ENCODE measurements at places on chromosomes 2 and 18.

GRCh38 chr2:228675646-228676045 lies 494.2 kb upstream of the SPHKAP start:
- no peak for DNase-seq

DNA sequence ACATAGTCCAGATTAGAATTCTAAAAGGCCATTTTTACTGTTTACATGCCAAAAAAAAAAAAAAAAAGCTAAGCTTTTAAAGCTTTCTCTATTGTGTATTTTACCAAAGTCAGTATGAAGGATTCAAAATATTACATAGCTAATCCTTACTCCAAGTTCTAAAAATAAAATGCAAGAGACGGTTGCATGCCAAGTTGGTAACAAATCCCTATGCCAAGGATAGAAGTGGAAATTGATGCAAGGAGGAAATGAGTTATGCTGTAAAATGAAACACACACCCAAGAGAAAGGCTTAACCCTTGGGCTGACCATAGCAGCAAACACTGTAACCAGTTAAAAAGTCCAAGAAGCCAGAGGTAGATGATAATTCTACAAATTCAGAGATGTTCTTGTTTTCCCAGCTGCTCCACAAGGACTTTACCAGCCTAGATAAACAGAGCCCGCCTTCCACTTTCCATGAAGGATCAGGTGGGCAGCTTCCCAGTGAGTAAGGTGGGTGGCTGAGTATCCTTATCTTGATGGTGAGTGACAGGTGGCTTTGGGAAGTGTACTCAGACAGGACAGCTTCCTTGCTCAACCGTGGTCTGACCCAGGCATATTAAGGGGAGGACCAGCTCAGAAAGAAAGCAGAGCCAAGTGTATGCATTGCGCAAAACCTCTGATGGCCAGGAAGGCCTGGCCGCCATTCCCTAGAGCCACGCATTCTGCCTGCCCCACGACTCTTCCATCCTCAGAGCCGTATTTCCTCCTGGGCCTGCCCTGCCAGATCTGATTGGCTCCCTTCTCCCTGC lies 34.4 kb downstream of the ATP8B1 start:
- no peak for DNase-seq

DNA sequence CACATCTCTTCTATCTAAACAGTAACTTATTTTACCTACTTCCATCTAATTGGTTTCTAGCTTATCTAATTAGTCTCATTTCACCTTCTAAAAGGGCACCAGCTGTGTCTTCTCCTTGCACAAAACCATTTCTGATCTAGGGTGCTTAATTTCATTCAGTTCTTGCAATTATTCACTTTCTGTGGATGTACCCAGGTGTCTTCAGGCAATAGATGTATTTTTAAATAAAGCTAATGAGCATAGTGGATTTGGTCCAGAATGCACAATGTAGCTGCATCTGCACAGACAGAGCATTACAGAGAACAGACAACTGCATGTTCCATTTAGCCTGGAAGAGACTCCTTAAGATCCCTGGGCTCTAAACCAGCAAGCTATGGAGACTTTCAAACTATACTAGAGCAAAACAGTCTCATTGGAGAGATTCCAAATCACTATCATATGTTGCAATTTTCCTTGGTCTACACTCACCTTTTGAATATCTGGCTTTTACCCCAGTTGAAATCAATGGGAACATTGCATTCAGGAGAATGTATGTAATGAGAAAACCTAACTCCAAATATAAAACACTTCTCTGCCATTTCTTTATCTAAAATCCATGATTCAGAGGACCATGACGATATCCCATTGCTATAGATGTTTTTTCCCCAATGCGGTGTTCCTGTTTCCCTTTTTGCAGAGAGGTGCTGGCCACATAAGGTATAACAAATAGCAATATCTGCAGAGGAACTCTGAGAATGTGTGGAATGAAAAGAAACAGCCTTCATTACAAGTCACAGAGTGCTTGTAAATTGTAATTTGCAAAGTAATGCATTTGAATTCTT lies 3.5 kb upstream of the RFX8 start:
- DNase-seq = no peak

DNA sequence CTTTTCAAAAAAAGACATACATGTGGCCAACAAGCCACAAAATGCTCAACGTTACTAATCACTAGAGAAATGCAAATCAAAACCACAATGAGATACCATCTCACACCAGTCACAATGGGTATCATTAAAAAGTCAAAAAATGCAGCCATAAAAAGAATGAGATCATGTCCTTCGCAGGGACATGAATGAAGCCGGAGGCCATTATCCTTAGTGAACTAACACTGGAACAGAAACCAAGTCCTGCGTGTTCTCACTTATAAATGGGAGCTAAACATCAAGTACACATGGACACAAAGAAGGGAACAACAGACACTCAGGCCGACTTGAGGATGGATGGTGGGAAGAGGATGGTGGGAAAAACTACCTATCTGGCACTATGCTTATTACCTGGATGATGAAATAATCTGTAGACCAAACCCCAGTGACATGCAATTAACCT lies 17.8 kb upstream of the ATL2 start:
- no peak for DNase-seq

DNA sequence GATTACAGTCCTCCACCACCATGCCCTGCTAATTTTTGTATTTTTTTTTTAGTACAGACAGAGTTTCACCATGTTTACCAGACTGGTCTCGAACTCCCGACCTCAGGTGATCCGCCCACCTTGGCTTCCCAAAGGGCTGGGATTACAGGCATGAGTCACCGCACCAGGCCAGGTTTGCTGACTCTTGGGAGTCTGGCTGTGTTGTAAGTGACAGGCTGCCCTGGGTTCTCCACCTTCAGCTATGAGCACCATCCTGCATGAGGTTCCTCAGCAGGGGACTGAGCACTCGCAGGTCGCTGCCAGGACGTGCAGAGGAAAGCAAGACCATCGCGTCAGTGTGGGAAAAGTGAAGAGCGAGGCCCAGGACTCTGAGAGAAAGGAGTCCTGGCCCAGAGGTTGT lies 112.6 kb upstream of the NDUFV2 start:
- no peak for DNase-seq

GRCh38 chr2:19900931-19901441 lies 797 bp downstream of the TTC32 start:
- no peak for DNase-seq

GRCh38 chr2:209565896-209566582 lies 142.2 kb downstream of the MAP2 start:
- DNase-seq = no peak

GRCh38 chr2:10353931-10354330 lies 51.2 kb downstream of the HPCAL1 start:
- no peak for DNase-seq

GRCh38 chr2:3596901-3597417 lies 2.0 kb downstream of the COLEC11 start:
- DNase-seq = no peak

DNA sequence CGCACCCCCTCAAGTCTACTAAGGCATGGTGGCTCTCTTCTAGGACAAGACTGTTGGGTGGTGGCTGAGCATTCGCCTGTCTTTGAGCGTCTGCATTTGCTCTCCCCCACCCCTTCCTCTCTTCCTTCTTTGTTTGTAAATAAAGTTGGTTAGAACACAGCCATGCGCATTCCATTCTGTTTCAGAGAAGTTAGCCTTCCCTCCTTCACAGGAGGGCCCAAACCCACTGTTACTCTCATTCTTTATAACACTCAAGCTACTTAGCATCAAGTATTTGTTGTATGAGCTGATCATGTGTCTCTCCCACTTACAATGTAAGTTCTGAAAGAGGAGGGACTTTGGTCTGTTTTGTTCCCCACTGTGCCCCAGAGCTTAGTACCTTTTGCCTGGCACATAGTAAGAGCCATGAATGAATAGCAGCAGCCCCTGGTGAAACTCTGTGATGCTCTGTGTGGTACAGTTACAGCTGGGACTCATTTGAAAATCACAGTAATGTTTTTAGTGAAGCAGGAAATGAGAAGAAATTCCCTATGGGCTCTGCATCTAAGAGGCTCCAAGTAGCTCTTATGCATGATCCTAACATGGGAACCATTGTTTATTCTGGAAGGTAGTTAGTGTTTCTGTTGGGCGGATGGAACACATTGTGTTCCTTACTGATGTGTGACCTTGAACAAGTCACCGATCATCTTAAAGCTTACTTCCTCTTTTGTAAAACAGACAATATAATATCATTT lies 7.7 kb downstream of the MGAT5 start:
- DNase-seq = no peak

DNA sequence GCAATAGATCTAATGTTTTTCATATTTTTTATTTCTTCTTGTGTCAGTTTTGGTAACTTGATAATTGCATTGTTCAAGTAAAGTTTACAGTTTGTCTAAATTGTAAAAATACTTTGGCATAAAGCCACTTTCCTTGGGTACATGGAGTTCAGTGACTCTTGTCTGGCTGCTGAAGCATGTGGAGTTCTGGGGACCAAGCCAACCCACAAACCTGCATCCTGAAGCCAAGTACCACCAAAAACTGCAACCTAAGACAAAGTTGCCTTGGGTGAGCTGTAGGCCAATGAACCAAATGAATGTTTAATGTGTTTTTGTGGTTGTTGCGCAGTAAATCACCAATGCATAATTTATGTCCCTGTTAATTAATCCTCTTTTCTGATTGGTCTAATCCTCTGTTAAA lies 872.6 kb downstream of the BCL11A start:
- no peak for DNase-seq

GRCh38 chr2:72841462-72842125 lies 15.8 kb upstream of the EXOC6B start:
- no peak for DNase-seq

DNA sequence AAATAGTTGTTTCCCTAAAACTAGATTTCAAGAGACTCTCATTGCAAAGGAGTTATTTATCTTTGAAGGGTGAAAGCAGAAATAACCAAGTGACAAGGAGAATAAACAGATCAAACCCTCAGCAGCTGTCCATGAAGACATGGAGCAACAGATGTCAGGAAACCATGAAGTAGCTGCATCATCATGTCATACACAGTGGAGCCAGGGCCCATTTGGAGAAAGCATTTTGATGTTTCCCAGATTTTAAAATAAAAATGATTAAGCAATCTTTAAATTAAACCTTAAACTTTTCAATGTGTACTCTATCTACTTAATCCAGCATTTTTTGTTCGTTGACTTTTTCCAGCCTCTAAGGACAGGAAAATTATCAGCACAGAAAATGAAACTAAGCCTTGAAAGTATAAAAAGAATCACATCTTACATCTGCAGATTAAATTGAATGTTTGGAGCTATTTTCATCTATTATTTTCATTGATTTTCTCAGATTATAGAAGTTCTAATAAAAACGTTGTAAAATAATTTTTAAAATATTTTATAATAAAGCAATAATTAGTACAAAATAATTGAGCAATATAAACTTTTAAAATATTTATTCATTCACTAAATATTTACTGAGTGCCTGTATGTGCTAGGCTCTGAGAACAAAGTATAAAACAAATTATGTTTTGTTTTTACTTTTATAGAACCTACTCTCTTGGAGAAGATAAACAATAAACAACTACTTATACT lies 860.1 kb downstream of the BCL11A start:
- no peak for DNase-seq

DNA sequence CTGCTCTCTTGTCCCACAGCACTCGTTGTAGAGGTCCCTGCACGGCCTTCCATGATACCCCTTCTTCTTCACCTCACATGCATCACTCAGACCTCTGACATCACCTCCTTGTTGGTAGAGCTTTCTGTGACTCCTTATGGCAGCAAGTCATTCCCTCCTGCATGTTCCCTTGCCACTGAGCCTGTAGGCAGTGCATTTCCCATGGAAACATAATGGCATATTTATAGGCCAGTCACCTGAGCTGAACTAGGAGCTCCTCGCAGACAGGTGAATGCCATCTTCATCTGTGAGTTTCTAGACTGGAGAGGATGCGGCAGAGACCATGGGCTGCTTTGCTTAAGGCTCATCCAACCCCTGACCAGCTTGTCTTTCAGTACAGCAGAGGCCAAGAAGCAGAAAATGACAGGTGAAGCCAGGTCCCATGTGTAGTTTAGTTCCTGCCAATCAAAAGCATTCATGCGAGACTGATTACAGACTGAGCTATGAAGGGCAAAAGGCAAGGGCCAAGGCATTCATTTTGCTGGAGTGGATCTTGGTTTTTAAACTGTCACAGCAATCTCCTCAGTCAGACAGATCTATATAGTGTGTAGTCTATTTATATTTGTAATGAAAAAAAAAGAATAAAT lies 59.4 kb upstream of the NEDD4L start:
- DNase-seq = no peak

DNA sequence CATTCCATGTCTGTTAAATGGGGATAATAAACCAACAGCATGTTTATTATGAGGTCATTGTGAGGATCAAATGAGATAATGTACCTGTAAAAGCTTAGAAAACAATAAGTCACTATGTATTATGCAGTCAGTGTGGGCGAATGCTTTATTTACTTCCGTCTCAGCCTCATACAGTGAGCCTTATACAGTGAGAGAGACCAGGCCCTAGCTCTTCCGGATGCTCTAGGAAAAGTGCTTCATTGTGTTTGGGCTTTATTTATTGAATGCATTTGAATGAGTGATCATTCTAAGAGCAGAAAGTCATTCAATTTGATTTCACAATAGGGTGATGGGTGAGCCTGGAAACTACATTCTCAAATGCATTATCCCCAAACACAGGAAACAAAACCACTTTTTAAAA lies 603.9 kb upstream of the FANCL start:
- DNase-seq = no peak

DNA sequence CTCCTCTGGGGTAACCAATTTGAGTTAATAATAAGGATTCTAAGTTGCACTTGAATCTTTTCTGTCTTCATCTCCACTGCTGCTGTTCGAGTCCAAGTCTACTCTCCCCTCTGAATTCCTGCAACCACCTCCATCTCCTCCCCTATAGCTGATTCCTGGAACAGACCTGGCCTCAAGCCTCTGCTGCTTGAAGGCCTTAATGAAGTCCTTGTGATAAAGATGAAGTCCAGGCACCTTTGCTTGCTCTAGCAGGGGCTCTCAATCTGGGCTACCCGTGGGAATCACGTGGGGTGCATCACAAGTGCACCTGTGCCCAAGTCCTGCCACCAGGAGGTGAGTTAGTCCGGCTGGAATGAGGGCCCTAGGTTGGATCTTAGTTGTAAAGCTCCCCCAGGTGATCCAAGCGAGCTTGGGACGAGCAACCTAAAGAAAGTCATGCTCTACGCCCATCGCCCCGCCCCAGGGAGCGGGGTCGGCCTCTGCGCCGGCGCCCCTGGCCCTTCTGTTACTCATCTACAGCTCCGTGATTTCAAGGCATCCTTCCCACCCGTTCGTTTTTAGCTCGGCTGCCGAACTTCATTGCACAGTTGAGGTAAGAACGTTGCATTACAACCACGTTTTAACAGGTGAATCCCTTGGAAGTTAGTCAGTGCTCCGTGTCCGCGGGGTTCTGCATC lies 905 bp upstream of the IAH1 start:
- no peak for DNase-seq

- DNase-seq = no peak
Observed at GRCh38 chr2:20600756-20601325, 50.1 kb downstream of the HS1BP3 start.

DNA sequence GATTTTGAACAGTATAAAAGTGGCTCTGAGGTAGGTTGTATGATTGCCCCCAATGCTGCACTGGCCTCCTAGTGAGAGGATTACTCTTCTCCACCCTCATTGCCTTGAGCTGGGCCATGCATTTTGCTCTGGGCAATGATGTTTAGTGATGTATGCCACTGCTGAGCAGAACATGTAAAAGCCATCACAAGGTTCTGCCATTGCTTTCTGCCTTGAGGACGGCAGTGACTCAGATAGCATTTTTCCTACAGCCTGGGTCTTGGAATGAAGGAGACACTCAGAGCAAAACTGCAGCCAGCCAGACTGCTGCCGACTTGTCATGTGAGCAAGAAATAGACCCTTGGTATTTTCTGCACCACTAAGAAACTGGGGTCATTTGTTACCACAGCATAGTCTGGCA lies 27.6 kb downstream of the GPATCH11 start:
- DNase-seq = no peak
